WTC11 (cell line): ENCODE measurements at places on chromosomes 11 and 22. TPM values are rescaled to one million over a fixed set of nuclear protein-coding genes. Genes with fewer than 3 reads are reported as not detected.

The ARVCF gene
- total RNA-seq: 58.3 to 65.4 TPM (median 61.3 TPM) in 3 replicates

The FZD4 gene
- total RNA-seq: 7.7 to 9.8 TPM (median 9.2 TPM) in 3 replicates

DNA sequence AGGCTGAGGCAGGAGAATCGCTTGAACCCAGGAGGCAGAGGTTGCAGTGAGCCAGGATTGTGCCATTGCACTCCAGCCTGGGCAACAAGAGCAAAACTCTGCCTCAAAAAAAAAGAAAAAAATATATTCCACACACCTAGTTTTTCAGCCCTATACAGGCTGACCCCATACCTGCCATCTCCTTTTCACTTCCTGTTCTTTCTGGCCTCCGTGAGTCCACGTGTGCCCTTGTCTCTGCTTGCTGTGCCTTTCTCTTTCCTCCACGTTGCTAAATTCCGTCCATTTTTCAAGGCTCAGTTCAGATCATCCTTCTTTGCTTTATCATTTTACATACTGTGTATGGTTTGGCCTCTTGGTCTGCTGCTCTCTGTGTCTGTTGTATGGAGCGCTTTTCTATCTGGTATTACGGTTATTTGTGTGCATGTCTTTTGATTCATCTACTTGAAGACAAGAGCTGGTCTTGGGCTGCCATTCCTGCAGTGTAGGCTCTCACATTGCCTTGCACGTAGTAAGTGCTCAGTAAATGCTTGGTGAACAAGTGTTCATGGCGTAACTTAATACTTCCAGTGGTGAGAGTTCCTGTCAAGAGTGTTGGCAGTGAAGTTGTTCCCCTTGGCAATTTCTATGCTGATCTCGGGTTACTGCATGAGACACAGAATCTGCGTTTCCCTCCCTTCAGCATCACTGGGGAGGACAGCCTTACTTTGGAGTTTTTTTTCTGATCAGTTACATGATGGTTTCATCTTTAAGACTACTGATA, 57.5 kb downstream of the PTPRJ start:
- no peak for DNase-seq

- DNase-seq: no peak
These were observed 295.2 kb downstream of the GUCY1A2 start for GRCh38 chr11:106723071-106723470.

DNA sequence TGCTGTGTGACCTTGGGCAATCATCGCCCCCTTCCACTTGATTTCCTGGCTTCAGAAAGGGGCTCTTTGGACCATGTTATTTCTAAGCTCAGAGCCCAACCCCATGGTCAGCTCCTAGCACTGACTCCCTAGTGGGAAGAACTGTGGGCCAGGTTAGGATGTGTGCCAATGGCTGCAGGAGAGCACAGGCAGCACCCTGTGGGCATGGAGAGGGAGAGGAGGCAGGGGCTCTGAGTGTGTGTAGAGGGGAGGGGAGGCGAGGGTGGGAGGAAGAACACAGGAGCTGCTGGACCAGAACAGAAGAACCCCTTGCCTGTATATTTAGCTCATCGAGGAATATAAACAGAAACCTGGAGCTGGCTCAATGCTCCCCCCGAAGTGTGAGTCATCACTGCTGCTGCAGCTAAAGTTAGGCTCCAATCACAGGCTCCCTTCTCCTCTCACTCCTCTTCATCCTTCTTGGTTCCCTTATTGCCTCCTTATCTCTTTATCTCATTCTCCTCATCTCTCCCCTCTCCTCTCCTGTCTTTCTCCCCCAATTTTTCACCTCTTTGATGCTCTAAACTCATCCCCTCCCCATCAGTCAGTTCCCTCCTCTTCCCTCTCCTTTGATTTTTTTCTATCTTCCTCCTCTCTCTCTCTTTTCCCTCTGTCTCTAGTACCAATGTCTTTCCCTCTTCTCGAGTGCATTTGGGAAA, 14.5 kb upstream of the RPS19BP1 start:
- DNase-seq: no peak
